ENCODE measurements at places on chromosomes 6 and 20. TPM values are rescaled to one million over a fixed set of nuclear protein-coding genes. Genes with fewer than 3 reads are reported as not detected.

- no peak for DNase-seq
Measured at GRCh38 chr20:3919352-3919751, 30.2 kb downstream of the PANK2 start.

- DNase-seq = no peak
Measured at GRCh38 chr20:20712004-20712473, 405 bp downstream of the RALGAPA2 start.

DNA sequence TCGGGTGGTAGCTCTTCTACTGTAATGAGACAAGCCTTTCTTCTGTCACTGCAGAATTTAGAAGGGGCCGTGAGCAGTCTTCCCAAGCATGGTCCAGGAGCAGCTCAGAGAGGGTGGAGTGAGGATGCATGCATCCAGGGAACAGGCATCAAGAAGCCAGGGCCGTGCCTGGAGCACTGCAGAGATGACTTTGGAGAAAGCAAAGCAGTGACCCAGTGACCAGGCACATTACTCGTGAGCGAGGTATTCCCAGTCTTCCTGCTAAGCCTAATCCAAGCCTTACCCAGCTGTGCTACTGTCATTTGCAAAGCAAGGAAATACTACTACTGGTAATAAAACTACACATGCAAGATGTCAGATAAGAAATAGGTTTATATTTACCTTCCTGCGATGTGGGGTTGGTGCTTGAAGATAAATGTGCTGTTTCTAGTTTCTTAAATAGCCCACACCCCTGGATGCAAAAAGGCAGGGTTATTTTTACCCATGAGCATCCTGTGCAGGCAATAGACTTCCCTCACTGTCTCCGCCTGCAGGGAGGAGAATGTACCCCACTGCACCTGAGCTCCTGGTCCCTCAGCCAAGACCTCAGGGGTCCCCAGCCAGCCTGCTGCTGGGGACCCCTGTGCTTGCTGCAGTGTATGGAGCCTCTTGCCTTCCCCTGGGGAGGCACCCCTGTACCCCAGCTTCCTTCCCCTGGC is 62.9 kb downstream of the SSR1 start:
- DNase-seq = no peak

GRCh38 chr6:57004292-57004691 is 42.2 kb upstream of the KIAA1586 start:
- DNase-seq = no peak

DNA sequence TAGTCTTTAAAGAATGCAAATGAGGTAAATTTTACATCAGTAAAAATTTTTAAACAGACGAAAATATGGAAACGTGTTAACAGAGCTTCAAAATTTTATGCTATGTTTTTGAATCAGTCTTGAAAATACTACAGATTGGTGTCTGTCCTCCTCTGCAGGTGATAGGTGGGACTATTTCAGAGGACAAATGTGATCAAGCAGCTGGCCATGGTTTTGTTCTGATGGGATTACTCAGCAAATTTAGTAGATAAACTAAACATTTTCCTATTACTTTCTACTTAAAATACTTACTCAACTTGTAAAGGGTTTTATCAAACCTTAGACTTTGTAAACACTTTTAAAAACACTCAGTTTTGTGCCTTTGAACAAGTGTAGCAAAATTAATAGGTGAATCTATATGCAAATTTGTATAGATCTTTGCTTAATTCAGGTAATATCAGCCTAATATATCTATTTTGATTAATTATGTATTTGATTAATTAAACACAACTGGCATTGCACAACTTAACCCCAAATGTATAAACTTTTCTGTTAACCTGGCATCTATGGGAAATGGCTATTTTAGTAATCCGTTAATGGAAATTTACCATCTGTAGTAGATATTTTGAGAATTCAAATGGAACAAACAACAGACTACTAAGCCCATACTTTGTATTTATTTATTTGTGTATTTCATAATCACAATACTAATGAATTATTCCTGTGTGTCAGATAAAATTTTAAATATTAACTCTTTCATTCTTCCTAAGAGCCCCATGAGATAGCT is 22.5 kb downstream of the ADGRB3 start:
- DNase-seq = no peak

DNA sequence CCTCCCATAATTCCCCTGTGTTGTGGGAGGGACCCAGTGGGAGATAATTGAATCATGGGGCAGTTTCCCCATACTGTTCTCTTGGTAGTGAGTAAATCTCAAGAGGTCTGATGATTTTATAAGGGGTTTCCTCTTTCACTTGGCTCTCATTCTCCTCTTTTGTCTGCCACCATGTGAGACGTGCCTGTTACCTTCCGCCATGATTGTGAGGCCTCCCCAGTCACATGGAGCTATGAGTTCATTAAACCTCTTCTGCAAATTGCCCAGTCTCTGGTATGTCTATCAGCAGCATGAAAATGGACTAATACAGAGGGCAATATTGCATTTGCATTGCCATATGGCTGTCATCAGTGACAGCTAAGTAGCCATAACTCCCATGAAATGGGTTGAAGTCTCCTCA is 63.2 kb downstream of the ZNF217 start:
- DNase-seq = no peak

DNA sequence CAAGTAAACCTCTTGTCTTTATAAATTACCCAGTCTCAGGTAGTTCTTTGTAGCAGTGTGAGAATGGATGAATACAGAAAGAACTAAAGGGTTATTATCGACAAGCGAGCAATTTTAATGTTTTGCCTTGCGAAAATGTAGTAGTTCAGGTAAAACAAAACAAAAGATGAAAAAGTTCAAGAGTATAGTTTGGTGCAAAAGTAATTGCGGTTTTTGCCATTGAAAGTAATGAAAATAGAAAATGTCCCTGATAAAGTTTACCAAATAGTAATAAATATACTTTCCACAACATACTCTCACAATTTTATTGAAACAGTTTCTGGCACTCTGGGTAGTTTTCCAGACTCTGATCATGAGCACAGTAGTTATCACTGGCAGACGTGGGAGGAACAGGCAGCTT is 71.9 kb upstream of the SLC35B3 start:
- DNase-seq = no peak

DNA sequence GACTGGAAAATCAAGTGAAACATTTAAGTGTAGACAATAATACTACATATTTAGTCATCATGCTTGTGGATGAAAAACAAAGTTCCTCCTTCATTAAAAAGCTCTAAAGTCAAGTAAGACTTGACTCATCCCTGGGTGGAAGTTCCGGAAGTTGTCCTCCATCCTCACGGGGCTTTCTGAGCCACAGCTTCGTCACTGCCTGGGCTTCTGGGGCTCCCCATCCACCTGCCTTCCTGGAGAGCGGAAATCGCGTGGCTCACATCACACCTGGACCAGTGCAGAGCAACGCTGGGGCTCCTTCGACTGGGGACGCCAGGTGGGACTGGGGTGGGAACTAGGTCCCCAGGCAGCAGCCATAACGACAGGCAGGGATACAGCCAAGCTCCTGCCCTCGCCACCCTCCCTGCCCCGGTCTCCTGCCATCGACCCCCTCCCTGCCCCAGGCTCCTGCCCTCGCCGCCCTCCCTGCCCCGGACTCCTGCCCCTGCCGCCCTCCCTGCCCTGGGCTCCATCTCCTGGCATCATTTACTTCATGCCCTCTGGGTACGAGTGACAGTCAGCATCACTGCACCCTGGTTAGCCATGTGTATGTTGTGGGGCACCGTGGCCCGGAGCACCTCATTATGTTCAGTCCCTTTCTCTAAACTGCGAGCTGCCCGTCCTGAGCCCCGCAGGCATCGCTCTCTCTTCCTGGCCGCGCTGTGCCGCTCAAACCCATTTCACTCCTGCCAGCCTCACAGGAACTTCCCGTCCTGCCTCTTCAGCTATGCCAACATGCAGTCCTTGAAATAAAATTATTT is 12.9 kb downstream of the THBS2 start:
- no peak for DNase-seq

DNA sequence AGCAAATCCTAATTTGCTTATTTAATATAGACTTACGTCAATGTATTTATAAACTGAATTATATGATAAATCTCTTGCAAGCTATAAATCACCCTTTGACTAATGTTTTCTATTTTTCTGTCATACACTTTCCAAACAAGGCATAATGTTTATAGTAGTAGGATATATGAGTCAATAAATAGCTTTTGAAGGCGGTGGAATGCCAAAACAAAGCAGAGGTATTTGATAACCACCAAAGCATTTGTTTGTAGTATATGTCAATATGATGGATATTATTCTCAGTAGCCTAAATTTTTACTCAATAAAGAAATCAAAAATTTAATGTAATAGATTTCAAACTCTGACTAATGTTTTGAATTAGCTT is 1354.6 kb downstream of the HACE1 start:
- no peak for DNase-seq

DNA sequence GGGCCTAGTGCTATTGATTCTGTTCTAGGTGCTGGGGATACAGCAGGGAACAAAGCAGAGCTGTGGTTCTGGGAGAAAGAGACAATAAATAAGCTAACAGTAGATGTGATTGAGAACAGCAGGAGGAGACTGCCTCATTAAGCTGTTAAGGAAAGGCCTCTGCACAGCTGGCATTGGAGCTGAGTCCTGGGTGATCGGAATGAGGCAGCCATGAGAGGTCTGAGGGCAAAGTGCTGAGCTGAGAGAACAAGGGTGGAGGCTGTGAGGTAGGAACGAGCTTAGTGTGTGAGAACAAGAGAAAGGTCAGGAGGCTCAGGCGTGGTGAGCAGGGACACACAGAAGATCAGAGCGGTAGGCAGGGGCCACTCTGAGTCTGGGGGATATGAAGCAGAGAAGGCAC is 18.3 kb downstream of the DDX27 start:
- no peak for DNase-seq

DNA sequence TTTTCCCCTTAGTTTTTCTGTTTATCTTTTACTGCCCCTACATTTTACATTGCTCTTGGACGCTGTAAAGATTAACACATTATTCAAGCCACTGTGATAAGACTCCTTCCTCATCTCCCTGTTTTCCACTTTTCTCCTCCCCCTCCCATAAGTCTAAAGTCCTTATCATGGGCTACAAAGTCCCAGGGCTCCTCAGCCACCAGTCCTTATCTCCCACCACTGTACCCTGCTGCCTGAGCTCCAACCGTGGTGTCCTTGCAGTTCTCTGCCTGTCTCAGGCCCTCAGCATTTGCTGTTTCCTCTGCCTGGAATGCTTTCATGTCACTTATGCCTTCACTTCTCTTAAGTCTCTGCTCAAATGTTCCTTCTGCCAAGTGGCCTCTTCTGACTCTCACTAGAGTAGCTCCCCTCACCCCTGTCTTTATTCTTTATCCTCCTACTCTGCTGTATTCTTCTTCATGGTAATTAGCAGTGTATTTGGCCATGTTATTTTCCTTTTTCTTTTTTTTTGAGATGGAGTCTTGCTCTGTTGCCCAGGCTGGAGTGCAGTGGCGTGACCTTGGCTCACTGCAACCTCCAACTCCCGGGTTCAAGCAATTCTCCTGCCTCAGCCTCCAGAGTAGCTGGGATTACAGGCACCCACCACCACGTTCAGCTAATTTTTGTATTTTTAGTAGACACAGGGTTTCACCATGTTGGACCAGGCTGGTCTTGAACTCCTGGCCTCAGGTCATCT is 10.8 kb upstream of the LATS1 start:
- no peak for DNase-seq

DNA sequence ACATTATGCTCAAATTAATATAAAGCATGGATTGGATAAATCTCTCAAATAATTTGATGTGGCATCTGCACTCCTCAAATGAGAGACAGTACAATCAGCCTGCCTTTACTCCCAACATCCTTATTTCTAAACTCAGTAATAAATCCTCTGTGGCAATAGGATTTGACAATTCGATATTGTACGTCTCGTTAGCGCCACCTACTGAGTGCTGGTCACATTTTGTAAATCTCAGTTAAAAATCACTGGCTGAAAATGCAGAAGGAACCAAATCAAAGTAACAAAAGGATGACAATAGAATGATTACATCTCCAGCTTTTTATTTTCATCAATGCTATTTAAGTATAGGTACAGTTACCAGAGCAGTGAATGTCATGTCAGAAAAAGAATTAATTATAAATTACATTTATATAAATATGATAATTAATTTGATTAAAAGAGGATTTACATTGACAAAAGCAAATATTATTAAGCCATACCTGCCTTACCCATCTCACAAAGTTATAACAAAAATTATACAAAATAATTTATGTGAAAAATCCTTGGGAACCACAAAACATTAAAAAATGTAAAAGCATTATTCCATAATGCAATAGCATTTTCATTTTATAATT is 20.2 kb upstream of the GJE1 start:
- peak; percentile 55 for DNase-seq

GRCh38 chr20:22701679-22702308 is 117.4 kb upstream of the FOXA2 start:
- no peak for DNase-seq

- DNase-seq = no peak
Measured at GRCh38 chr6:114053791-114054190, 82.8 kb upstream of the HDAC2 start.

GRCh38 chr6:163207431-163208383 is 206.8 kb upstream of the QKI start:
- DNase-seq = no peak

- no peak for DNase-seq
Measured at GRCh38 chr6:16637635-16638034, 123.6 kb downstream of the ATXN1 start.

DNA sequence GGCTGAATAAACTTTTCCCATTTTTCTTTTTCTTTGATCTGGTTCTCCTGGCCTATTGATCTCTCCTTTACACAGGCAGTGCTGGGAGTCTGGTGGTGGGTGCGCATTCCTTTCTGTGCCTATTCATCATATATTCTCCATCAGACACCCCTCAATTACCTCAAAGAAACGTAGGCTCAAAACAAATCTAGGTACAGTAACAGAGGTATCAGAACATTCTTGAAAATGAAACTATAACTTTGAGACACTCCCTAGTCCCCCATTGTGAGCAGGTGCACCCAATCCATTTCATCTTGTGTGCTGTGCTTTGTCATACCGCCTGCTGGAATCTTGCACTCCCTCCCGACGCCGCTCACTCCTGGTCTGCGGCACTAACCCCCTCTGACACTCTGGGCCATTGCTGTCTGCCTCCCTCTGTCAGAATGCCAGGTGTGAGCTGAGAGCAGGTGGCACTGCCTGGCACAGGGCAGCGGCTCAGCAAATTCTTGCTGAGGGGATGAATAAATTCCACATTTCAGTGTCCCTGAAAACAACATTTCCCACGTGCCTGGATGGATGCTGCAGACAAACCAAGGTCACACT is 303.4 kb upstream of the EXOC2 start:
- DNase-seq = no peak

- no peak for DNase-seq
Measured at GRCh38 chr6:111870051-111870741, 3.1 kb downstream of the FYN start.

TAB2 gene
- 56.2 TPM for total RNA-seq

SLC35D3 gene
- 0.57 TPM for total RNA-seq

HMGCLL1 gene
- total RNA-seq = 0.24 TPM

MYLIP gene
- 27.3 TPM for total RNA-seq

SLX4IP gene
- 7.9 TPM for total RNA-seq

AKAP12 gene
- 52.3 TPM for total RNA-seq

PXMP4 gene
- total RNA-seq = 5.7 TPM

NKAPL gene
- 0.13 TPM for total RNA-seq

SLC17A9 gene
- 19.9 TPM for total RNA-seq

LCA5 gene
- total RNA-seq = 2.3 TPM

Measured in H9 (cell line).